ENCODE measurements at places on chromosomes 13 and 19. TPM values are rescaled to one million over a fixed set of nuclear protein-coding genes. Genes with fewer than 3 reads are reported as not detected.

Gene PCDH20
- 3.4 TPM for total RNA-seq

Gene LYL1
- total RNA-seq: 3.4 TPM

Gene LIN37
- 12.0 TPM for total RNA-seq

Gene ZNF430
- total RNA-seq: 22.6 TPM

Gene ATP4A
- total RNA-seq: 0.22 TPM

Gene KCNN1
- total RNA-seq: 16.8 TPM

Gene MIPEP
- total RNA-seq: 13.1 TPM

DNA sequence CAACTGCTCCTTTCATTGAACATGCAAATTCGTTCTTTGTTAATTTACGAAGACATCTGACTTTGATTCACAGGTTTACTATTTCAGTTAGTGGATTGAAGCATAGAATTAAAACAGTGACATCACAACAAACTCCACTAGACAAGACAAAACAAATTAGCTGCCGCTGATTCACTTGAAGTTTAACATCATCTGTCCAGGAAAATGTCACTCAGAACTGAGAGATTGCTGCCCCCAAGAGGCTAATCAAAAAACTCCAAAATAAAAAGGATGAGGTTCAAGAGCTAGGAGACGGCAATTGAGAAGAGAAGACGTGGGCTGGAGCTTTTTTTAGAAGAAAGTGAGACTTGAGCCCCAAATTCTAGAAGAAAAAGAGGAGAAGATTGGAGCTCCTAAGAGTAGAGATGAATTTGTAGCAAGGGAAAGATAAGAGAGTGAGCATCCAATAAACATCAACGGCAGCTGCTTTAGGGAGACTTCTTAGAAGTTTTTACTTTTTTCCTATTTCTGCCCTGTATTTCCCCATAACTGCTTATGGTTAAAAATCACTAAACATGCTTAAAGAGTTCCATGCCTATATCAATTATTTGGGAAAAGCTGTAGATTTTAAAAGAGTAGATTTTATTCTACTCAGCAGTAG, 40.8 kb upstream of the TPP2 start:
- DNase-seq: no peak
- no peaks in the 10 kb centered on the region for H3K36me3 ChIP-seq
- H3K4me1 ChIP-seq: no peaks in the 10 kb centered on the region
- no peak overlapping the region for H3K4me3 ChIP-seq
- no peak overlapping the region for H3K27ac ChIP-seq

DNA sequence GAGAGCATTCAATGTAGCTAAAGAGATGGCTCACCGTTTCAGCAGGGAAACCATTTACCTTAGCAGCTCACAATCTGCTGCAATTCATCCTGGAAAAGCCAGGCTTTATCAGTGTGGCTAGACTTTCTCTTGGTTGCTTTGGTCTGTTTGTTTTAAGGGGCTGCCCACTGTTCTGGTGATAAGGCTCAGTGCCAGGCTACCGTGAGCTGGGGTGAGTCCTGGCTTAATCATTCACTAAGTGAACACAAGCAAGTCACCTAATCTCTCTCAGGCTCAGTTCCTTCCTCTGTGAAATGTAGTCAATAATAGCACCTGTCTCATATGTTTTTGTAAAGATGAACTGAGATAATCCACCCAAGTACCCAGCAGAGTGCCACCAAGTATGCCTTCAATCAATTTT, 229.0 kb downstream of the TEX29 start:
- no peak overlapping the region for H3K4me3 ChIP-seq
- H3K4me1 ChIP-seq: no peaks in the 10 kb centered on the region
- H3K27me3 ChIP-seq: peaks cover 37% of the 10 kb centered on the region
- H3K27ac ChIP-seq: no peak overlapping the region
- H3K36me3 ChIP-seq: no peaks in the 10 kb centered on the region
- DNase-seq: no peak

DNA sequence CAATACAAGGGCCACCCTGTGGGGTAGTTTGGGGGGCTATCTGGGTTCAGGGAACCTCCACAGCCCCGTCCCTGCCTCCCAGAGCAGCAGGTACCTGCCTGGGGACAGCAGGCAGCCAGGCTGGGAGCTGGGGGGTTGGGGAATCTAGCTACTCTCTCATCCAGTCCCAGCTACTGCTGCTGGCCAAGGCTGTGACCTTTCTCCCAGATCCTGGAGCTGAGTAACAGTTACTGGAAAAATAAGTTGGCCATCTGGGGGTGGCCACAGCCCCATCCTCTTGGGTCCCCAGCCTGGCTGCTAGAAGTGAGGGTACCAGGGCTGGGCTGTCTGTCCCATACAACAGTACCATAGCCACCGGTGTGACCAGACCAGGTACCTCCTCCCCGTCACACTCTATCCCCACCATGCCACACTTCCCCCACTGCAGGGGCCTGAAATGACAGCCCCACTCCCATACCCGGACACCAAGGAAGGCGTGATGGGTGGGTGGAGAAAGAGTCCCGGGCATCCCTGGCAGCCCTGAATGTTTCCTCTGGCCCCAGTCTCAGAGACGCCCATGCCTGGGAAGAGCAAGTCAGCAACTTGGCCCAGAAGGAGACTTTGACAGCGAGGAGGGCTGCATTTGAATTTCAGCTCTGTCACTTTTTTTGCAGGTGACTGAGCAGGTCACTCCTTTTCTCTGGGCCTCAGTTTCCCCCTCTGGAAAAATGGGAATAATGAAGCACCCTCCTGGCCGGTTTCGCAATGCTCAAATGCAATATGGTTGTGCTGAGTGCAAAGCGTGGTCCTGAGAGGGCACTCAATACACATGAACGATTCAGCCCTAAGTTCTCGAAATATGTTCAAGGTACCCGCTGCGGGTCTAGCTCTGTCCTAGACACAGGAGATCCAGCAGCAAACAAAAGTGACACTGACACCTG, 30.7 kb upstream of the NFIC start:
- H3K27ac ChIP-seq: no peak overlapping the region
- H3K27me3 ChIP-seq: peaks cover 55% of the 10 kb centered on the region
- DNase-seq: no peak
- H3K4me1 ChIP-seq: no peaks in the 10 kb centered on the region

DNA sequence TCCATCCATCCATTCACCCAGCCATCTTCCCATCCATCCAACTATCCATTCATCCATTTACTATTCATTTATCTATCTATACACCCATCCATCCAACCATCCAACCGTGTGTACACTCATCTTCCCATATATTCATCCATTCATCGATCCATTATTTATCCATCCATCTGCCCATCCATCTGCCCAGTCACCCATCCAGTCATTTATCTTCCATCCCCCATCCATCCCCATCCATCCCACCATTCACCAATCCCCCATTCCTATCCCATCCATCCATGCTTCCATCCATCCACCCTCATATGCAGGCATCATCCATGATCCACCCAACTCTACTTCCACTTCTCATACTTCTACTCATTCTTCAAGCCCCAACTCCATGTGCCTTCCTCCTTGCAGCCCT, 14.0 kb upstream of the HOMER3 start:
- no peaks in the 10 kb centered on the region for H3K36me3 ChIP-seq
- no peaks in the 10 kb centered on the region for H3K4me1 ChIP-seq
- H3K4me3 ChIP-seq: no peak overlapping the region
- DNase-seq: no peak
- H3K27me3 ChIP-seq: peaks cover 3% of the 10 kb centered on the region

DNA sequence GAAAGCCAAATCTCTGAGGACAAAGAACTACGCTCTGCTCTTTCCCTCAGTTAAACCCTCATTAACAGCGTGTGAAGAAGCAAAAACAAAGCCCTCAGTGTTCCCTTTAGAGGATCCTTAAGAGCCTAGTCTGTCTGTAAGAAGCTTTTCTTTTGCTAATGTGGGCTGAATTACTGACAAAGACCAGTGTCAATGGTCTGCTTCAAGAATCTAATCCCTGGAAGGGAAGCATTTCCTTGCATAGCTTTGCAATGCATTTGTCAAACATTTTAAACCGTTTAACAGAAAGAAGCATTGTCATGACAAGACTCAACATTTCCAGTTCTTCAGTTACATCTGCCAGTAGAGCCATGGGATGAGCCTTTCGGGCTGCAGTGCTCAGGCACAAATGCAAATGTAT, 64.9 kb downstream of the EDNRB start:
- no peaks in the 10 kb centered on the region for H3K36me3 ChIP-seq
- no peak overlapping the region for H3K4me3 ChIP-seq
- peaks cover 8% of the 10 kb centered on the region for H3K4me1 ChIP-seq
- no peaks in the 10 kb centered on the region for H3K27me3 ChIP-seq

DNA sequence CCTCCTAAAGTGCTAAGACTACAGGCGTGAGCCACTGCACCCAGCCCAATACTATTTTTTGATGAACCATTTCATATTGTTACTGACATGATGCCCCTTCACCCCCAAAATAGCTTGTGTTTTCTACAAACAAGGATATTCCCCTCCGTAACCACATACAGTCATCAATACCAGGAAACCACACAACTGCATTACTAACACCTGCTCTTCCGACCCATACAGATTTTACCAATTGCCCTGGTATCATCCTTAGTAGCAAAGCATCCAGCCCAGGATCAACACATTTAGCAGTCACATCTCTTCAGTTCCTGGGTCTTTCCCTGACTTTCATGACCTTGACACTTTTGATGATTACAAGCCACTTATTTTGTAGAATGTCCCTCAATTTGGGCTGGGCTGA, 33.6 kb downstream of the KCTD15 start:
- DNase-seq: no peak
- H3K27me3 ChIP-seq: peaks cover 4% of the 10 kb centered on the region
- no peak overlapping the region for H3K27ac ChIP-seq
- H3K4me1 ChIP-seq: no peaks in the 10 kb centered on the region

DNA sequence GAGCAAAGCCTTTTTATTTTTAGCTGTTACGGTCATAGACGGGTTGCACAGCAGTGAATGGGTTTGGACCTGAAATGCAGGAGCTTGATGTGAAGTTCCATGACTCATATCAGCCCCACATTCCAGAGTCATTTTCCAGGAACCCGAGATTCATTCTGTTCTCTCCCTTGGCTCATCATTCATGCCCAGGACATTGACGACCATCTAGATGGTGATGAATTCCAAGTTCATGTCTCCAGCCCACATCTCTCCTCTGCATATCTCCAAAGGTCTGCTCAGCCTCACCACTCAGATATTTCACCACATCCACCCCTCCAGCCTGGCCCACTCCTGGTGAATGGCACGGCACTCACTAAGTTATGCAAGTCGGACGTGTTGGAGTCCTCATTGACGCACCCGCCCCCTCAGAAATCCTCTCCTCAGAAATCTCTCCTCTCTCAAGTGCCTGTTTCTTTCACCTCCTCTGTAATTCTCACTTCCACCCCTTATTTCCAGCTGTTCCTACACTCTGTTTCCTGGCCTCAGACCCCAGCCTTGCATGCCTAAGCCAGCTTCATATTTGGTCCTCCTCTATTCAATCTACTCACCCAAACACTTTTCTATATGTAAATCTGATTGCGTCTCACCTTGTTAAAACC, 83.1 kb downstream of the ALOX5AP start:
- no peak for DNase-seq
- H3K4me1 ChIP-seq: peaks cover 16% of the 10 kb centered on the region
- no peak overlapping the region for H3K27ac ChIP-seq
- H3K36me3 ChIP-seq: no peaks in the 10 kb centered on the region
- no peak overlapping the region for H3K4me3 ChIP-seq

- no peak overlapping the region for H3K27ac ChIP-seq
- peaks cover 54% of the 10 kb centered on the region for H3K27me3 ChIP-seq
- H3K36me3 ChIP-seq: no peaks in the 10 kb centered on the region
- no peaks in the 10 kb centered on the region for H3K4me1 ChIP-seq
These were observed 23.2 kb downstream of the PDX1 start for GRCh38 chr13:27942972-27943371.

DNA sequence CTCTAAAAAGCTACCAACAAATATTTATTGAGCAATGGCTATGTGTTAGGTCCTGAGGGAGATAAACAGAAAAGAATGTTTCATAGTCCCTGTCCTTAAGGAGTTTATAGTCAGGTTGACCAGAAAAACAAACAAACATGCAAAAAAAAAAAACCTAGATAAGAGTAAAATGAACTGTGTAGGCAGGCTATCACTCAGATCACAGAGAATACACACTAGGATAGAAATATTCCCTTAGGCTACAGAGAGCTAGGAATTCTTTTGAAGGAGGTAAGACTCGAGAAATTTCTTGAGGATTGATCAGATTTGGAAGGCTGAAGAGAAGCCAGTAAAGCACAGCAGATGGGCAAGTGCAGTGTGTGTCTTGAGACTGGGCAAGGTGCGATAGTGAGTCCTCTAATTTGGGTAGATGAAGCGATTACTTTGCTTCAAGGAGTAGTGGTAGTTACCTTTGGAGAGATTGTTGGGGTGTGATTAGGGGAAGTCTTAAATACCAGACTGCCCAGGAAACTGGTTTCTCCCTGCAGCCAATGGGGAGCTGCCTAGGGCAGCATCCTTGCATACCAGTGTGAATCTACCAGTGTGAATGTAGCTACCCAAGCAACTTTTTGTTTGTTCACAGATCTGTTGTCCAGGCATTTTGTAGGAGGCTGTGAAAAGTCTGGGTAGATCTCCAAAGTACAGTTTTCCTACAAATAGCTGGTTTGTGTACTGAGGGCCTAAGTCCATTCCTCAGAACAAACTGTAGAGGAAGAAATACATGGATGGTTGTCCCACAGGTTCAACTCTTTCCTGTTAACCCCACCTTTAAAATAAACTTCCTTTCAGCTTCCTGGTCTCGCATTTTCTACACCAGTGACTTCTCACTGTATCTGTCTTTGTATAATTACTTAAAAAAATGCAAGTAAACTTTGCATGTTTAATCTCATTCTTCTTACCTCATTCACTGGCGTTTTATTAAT, 314.1 kb downstream of the KLF5 start:
- peaks cover 6% of the 10 kb centered on the region for H3K36me3 ChIP-seq
- H3K27ac ChIP-seq: peak overlapping the region; percentile 19
- no peak for DNase-seq

GRCh38 chr19:28523619-28524018, 689.3 kb downstream of the UQCRFS1 start:
- H3K4me1 ChIP-seq: no peaks in the 10 kb centered on the region
- H3K27ac ChIP-seq: no peak overlapping the region
- H3K4me3 ChIP-seq: no peak overlapping the region
- no peaks in the 10 kb centered on the region for H3K27me3 ChIP-seq
- no peaks in the 10 kb centered on the region for H3K36me3 ChIP-seq

DNA sequence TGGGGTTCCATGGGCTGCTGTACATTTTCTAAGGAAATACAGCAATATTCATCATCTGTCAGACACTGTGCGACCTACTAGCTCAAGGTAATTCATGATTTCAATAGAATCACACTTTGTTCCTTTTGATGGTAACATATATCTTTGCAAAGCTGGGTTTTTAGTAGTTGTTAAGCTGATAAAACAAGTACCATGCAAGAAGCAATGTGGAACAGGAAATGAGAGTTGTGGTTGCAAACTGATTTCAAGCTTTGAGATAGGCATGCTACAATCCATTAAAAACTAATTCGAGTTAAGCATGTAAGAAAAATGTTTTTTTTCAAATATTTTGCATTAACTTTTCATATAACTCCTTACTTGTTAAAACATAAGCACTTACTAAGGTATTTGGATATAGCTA, 6.8 kb upstream of the MBNL2 start:
- no peak overlapping the region for H3K27ac ChIP-seq
- H3K36me3 ChIP-seq: no peaks in the 10 kb centered on the region
- H3K27me3 ChIP-seq: no peaks in the 10 kb centered on the region
- no peak overlapping the region for H3K4me3 ChIP-seq
- no peak for DNase-seq
- peaks cover 26% of the 10 kb centered on the region for H3K4me1 ChIP-seq

- no peaks in the 10 kb centered on the region for H3K27me3 ChIP-seq
- H3K27ac ChIP-seq: no peak overlapping the region
- H3K36me3 ChIP-seq: no peaks in the 10 kb centered on the region
- H3K4me1 ChIP-seq: peaks cover 9% of the 10 kb centered on the region
These were observed 7.9 kb upstream of the FRY start for GRCh38 chr13:32023698-32024097.
